ENCODE measurements at places on chromosomes 3 and 15. TPM values are rescaled to one million over a fixed set of nuclear protein-coding genes. Genes with fewer than 3 reads are reported as not detected.

The ERC2 gene
- total RNA-seq = 3.4 TPM

The PLIN1 gene
- total RNA-seq = not detected

The COL6A5 gene
- not detected for total RNA-seq

The SERPINI2 gene
- 2.2 TPM for total RNA-seq

The SLC51A gene
- total RNA-seq = not detected

The A4GNT gene
- total RNA-seq = not detected

The NR2F2 gene
- total RNA-seq = 22.0 TPM

The TEX9 gene
- total RNA-seq = 4.3 TPM

The COL8A1 gene
- 22.4 TPM for total RNA-seq

The ALDH1A3 gene
- 59.0 TPM for total RNA-seq

All from tongue (tissue), 3 donors.